SW 1271 (cell line): ENCODE measurements at places on chromosomes 11 and 22.
A peak's percentile ranks its signal among the peaks of the same experiment; 100 is the strongest.

GRCh38 chr11:76408171-76408965 is 27.2 kb downstream of the GVQW3 start:
- no peak for DNase-seq

DNA sequence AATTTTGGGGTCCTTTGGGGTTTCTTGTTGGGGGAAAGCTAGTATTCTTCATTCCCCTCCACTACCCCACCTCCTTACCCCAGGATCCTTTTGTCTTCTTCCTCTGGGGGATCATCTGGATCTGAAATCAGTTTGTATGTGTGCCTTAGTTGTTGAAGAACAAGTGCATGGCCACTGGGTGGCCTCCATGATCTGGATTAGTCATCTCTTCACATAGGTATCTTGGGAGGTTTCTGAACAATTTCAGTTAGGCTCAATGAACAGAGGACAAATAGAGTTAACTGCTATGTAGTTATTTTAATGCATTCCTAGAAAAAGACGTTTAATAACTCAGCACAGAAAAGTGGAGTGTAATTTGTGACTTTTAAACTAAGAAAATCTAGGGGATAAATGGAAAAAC is 7.1 kb upstream of the VWA5A start:
- DNase-seq: peak; percentile 30

- no peak for DNase-seq
Observed at GRCh38 chr11:12381875-12382274, 4.5 kb downstream of the PARVA start.

DNA sequence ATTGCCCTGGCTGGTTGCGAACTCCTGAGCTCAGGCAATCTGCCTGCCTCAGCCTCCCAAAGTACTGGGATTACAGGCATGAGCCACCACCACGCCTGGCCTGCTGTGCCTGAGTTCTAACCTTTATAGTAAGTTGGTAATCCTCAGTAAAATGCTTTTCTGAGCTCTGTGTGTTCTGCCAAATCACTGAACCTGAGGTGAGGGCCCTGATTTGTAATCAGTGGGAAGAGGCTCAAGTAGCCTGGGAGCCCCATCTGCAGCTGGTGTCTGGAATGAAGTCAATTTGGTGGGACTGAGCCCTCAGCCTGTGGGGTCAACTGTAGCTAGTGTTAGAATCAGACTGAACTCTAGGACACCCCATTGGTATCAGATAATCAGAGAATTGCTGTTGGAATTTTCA is 72.6 kb upstream of the PARVG start:
- no peak for DNase-seq

DNA sequence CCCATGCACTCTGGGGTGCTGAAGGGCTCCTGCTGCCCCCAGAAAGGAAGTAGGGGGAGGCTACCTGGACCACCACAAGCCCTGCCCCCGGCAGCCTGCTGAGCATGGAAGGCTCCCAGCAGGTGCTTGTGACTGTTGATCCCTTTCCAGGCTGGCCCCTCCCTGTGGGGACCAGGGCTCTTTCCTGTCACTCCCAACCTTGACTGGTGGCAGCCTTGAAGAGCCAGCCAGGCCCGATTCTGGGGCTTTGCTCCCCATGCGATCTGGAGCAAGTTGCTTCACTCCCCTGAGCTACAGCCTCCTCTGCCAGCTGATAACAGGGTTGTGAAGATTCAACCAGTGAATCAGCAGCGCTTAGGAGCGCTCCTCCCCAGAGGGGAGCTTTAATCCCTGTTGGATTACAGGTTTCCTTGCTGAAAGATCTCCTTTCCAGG is 4.6 kb upstream of the CST6 start:
- no peak for DNase-seq

GRCh38 chr11:122128146-122128545 is 12.1 kb upstream of the BLID start:
- no peak for DNase-seq

GRCh38 chr11:130128626-130129025 is 31.0 kb upstream of the ST14 start:
- DNase-seq: no peak

DNA sequence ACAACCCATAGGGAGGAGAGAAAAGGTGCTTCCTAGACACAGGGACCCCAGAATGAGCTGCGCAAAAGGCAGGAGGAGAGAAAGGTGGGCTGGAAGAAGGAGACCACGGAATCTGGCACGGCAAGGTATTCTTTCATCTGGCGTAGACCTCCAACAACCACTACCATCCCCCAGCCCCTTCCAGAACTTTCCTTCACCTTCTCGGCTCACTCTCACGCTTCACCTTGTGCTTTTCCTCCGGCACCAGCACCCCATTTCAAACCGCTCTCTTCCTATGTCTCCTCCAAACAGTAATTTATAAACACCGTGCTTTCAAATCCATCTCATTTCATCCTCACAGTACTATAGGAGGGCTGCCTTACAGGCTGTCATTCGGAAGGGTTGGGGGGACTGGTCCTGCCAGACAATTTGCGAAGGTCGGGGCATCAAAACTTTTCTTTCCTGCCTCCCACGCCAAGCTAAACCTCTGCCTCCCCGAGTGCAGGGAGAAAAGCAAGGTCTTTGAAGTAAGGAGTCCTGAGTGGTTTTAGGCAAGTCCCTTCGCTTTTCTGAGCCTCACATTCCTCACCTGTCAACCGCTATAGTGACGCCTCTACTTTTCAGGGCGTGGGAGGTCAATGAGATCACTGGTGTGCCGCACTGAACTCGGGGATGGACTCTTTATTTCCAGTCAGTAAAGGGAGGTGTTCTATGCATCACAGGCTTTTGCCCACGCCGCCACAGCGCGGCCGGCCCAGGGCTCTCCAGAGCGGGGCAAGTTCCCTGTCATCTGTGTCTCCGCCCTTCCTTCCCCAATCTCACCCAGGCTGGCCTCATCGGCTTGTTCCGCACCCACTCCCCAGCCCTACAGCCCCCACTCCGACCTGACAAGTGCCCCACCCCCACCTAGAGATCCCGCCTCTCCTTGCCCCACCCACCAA is 800 bp downstream of the KCTD21 start:
- no peak for DNase-seq

DNA sequence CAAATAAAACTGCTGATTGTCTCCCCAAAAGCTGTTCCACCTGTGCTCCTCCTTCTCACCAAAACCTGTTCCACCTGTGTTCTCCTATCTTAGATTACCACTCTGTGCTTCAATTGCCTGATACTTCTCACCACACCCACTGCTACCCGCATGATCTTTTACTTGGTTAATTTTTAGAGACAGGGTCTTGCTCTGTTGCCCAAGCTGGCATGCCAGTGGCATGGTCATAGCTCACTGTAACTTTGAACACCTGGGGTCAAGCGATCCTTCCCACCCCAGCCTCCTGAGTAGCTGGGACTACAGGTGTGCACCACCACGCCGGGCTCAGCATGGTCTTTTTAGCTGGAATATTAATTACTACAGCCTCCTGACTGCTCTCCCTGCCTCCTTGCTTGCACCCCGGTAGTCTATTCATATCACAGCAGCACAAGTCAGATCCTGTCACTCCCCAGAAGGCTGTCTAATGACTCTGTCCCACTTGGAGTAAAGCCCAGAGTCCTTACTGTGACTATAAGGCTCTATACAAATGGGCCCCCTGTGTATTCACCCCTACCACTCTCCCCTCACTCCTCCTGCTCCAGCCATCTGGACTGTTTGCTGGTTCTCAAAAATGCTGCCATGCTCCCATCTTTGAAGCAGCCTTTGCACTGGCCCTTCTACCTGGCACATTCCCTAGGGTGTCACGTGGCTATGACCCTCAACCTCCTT is 3.5 kb downstream of the C11orf91 start:
- no peak for DNase-seq

GRCh38 chr11:102830001-102830727 is 13.2 kb downstream of the MMP3 start:
- no peak for DNase-seq

DNA sequence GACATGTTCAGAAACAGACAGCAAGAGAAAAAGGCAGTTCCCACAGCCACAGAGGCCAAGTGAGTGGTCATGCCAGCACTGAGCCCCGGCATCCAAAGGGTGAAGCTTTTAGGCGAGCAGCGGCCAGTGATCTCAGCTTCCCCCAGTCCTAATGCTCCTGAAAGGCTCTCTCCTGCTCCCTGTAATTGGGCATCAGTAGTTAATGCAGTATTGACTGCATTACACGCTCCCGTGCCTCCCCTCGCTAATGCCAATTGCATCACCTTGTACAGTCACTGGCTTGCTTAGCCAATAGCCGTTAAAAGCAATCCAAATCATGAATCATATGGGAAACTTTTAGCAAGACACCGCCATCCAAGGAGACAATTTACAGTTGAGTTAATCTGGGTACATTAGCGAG is 4.9 kb downstream of the LMO1 start:
- DNase-seq: no peak

- no peak for DNase-seq
Observed at GRCh38 chr11:2655834-2656622, 43.8 kb downstream of the KCNQ1OT1 start.

DNA sequence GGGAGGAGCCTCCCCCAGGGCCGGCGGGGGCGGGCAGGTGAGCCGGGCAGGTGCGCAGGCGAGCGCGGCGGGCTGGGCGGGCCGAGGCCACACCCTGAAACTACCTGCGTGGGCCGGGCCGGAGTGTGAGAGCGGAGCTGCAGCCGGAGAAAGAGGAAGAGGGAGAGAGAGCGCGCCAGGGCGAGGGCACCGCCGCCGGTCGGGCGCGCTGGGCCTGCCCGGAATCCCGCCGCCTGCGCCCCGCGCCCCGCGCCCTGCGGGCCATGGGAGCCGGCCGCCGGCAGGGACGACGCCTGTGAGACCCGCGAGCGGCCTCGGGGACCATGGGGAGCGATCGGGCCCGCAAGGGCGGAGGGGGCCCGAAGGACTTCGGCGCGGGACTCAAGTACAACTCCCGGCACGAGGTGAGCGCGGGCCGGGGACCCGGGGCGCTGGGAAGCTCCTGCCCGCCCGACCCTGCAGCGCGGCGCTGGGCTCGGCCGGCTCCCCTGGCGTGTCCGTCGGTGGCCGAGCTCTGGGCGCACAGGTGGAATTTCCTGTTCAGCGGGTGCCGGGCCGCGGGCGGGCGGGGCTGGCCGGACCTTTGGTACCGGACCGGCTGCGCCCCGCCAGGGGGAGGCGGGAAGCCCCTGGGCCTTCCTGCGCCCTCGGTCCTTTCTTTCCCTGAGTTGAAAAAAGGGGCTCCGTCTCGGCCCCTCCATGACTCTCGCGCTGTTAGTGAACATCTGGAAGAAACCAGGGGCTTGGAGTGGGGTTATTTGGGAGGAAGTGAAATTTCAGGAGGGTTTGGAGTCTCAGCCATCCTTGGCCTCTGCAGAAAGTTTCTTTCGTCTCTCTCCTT is at the start of gene ST14:
Gene ST14 (plus strand): TSS at position 126 of the 841 bp plus-strand sequence. CDS start 198 bp downstream, at position 324.
- no peak for DNase-seq

DNA sequence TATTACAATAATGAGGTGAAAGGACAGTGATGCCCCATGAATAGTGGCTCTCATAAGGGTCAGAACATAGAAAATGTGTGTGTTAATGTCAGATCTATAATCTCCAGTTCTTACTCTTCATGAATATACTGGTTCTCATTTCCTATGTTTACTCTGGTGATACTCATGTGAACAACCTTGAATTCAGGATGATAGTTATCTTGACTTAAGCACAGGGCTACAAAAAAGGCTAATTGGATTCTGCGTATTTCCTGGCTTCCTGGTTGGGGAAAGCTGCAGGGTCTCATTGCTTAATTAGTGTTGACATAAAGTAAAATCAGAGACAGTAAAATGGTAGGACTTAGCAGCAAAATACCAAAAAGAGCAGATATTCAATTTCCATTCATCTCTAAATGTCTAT is 1316.8 kb upstream of the RAG2 start:
- DNase-seq: no peak

DNA sequence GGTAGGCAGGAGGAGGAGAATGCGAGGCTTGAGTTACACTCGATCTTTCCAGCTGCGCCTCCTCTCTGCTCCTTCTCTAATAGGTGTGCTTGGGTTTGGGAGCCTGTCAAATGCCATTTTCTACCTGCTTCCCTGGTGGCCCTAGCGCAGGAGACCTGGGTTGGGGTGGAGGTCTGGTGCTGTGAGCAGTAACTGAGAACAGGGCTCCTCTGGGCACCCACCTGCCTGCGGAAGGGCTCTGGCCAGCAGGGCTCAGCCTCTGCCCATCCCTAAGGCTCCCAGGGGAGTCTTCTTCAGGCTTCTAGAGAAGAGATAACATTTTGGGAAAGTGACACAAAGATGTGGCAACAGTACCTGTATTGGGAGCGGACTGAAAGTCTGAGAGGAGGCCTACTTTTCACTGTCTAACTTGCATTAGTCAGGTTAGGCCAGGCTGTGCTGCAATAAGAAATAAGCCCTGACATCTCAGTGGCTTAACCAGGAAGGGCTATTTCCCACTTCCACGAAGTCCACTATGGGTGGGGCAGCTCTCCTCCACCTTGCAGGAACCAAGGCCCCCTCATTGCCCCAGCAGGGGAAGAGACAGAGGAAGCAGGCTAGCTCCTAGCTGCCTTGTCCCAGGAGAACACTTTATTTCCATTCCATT is 7.7 kb upstream of the LTO1 start:
- no peak for DNase-seq

DNA sequence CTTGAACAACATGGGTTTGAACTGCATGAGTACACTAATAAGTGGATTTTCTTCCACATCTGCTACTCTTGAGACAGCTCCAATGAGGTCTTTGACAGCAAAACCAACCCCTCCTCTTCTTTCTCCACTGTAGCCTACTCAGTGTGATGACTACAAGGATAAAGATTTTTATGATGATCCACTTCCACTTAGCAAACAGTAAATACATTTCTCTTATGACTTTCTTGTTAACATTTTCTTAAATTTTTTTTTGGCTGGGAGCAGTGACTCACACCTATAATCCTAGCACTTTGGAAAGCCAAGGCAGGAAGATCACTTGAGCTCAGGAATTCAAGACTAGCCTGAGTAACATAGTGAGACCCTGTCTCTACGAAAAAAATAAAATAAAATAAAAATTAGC is 9.9 kb upstream of the EIF4G2 start:
- no peak for DNase-seq

- DNase-seq: no peak
Observed at GRCh38 chr22:46842606-46843005, 80.2 kb downstream of the TBC1D22A start.

- DNase-seq: no peak
Observed at GRCh38 chr11:57073128-57073527, 84.4 kb downstream of the OR5AK2 start.

GRCh38 chr22:38043151-38044039 is 13.8 kb upstream of the PICK1 start:
- DNase-seq: no peak

- DNase-seq: no peak
Observed at GRCh38 chr11:88122956-88123355, 52.3 kb downstream of the RAB38 start.

- no peak for DNase-seq
Observed at GRCh38 chr11:86933891-86934581, 21.2 kb downstream of the FZD4 start.

GRCh38 chr11:129998107-129998506 is 4.5 kb downstream of the PRDM10 start:
- DNase-seq: no peak

GRCh38 chr22:18042685-18043084 is 18.3 kb upstream of the MICAL3 start:
- no peak for DNase-seq

- no peak for DNase-seq
Observed at GRCh38 chr22:20402960-20403778, 9.2 kb downstream of the ZNF74 start.
